ENCODE measurements at places on chromosomes 7 and 10.

- DNase-seq, result no peak
These were observed 122.7 kb upstream of the TMEM229A start for GRCh38 chr7:124155432-124156022.

GRCh38 chr10:110267276-110267675 is 37.4 kb downstream of the SMNDC1 start:
- no peak for DNase-seq

GRCh38 chr7:92737706-92738105 is 98.7 kb downstream of the CDK6 start:
- DNase-seq, result no peak

- DNase-seq, result no peak
These were observed 75.7 kb downstream of the DNAJC1 start for GRCh38 chr10:21927631-21928353.

DNA sequence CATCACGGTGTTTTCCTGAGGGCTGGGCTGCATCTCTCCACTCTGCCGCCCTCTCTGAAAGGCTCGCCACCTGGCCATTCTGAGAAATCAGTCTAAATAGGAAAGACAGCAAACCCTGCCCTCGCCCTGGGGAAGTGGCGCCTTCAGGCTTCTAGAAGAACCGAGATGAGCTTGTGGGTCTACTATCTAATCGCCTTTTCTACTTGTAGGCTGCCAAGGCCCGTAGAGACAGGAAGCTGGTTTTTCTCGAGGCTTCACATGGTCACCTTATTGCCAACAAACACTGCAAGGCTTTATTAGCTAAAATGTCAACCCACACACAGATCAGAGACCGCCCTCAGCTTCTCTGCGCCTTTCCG is 21.4 kb downstream of the LAT2 start:
- no peak for DNase-seq

GRCh38 chr10:88066876-88067275 is 203.5 kb downstream of the PTEN start:
- no peak for DNase-seq

- no peak for DNase-seq
These were observed 120.0 kb downstream of the SRPK2 start for GRCh38 chr7:105268511-105269392.

DNA sequence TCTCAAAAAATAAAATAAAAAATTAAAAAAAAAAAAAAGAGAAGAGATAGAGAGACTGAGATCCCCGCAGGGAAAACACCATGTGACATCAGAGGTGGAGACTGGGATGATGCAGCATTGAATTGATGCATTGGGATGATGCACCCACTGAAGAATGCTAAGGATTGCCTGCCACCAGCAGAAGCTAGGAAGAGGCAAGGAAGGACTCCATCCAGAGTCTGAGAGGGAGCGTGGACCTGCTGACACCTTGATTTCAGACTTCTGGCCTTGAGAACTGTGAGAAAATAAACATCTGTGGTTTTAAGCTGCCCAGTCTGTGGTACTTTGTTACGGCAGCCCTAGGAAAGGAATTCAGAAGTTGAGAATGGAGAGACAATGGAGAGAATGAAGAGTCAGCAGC is 89.8 kb upstream of the PRPS1L1 start:
- no peak for DNase-seq

GRCh38 chr10:21039721-21040120 is 142.6 kb upstream of the NEBL start:
- DNase-seq, result no peak

DNA sequence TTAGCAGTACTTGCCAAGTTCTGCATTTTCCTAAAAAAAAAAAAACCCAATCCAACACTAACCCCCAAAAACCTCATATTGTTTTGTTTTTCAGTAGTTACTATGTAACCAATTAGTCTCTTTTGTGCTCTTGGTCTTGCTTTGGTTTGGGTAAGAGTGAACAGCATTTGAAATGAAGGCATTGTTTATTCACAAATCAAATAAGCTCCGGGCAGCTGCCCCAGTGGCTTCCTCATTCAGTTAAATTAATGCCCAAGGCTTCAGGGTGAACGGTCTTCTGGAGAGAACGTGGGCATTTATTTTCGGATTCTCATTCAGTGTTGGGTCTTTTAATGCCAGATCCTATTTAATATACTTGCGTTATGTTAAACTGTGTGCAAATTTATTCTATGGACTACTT is 108.7 kb downstream of the GFRA1 start:
- no peak for DNase-seq

DNA sequence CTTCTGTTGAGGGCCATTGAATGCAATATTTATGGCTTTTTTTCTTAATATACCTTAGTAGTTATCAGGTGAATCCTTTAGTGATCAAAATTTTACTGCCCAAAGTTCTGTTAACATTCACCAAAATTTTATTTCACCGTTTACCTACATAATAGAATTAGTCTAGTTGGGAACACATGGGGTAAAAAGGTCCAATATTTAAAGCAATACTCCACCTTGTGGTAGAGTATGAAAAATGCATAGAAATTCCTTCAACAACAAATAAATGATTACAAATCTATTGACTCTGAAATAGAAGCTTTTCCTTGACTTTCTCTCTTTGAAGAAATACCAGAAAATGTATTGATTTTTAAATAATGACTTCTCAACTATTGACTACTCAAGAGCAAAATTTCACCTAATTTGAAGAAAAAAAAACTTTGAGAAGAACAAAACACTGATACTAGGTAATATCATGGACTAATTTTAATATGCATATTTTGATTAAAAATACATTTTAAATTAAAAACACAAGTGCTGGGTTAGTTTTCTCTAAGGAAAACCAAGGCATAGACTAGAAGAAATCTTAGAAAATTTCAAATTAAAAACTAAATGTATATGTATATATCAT is 43.3 kb downstream of the POLR1F start:
- DNase-seq, result no peak

- no peak for DNase-seq
These were observed 53.9 kb upstream of the PLPP4 start for GRCh38 chr10:120403109-120403508.
